Left colon (tissue), 2 donors: ENCODE measurements at places on chromosomes 5 and 9. TPM values are rescaled to one million over a fixed set of nuclear protein-coding genes. Genes with fewer than 3 reads are reported as not detected.

DNA sequence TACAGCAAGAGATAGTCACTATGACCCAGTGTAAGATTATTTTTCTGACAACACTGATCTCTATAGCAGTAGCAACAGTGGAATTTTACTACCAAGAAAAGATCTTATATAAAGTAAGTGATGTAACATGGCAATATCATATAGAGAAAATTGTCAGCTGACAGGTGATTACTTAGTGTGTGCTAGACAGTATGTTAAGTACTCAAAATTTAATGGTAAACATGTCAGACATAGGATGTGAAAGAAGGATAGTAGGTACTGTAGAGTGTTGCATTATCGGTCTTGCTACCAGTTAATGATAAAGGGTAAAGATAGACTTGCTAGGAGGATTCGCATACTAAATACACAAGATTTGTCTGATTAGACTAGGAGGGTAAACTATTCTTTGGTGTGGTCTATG is 247.4 kb downstream of the CYLC2 start:
- no peak for DNase-seq

DNA sequence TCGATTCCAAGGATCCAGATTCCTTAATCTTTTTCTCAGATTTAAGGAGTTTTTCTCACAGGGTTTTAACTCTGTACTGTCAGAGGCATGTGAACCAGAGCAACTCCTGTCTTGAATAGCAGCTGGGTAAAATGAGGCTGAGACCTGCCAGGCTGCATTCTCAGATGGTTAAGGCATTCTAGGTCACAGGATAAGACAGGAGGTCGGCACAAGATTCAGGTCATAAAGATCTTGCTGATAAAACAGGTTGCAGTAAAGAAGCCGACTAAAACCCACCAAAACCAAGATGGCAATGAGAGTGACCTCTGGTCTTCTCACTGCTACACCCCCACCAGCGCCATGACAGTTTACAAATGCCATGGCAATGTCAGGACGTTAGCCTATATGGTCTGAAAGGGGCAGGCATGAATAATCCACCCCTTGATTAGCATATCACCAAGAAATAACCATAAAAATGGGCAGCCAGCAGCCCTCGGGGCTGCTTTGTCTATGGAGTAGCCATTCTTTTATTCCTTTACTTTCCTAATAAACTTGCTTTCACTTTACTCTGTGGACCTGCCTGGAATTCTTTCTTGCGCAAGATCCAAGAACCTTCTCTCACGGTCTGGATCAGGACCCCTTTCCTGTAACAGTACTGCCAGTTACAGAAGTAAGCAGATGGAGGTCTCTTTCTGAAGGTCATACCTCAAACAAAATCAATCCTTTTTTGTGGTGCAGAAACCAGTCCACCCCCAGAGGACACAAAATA is 87.1 kb downstream of the SLC38A9 start:
- DNase-seq, result no peak

DNA sequence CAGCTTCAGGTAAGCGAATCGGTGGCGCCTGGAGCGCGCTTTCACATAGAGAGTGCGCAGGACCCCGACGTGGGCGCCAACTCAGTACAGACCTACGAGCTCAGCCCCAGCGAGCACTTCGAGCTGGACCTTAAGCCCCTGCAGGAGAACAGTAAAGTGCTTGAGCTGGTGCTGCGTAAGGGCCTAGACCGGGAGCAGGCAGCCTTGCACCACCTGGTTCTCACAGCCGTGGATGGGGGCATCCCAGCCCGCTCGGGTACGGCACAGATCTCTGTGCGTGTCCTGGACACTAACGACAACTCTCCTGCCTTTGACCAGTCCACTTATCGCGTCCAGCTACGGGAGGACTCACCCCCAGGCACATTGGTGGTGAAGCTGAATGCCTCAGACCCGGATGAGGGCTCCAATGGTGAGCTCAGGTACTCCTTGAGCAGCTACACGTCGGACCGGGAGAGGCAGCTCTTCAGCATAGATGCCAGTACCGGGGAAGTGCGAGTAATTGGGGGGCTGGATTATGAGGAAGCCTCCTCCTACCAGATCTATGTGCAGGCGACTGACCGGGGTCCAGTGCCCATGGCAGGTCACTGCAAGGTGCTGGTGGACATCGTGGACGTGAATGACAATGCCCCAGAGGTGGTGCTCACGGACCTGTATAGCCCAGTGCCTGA is 1.1 kb downstream of the PCDHAC2 start:
- no peak for DNase-seq

GRCh38 chr9:6711403-6711802 is 46.4 kb upstream of the KDM4C start:
- DNase-seq, result no peak

GRCh38 chr5:81427566-81427965 is 33.6 kb upstream of the ACOT12 start:
- no peak for DNase-seq

PIP5KL1 gene
- 1.3 TPM for total RNA-seq

RORB gene
- total RNA-seq, result 0.15 TPM

GRCh38 chr5:82673057-82673809 is 395.1 kb upstream of the RPS23 start:
- DNase-seq, result no peak
